Epithelial cell of proximal tubule (primary cell): ENCODE measurements at places on chromosomes 11 and 22.

GRCh38 chr11:105673089-105673488, 63.2 kb downstream of the GRIA4 start:
- DNase-seq, result no peak

DNA sequence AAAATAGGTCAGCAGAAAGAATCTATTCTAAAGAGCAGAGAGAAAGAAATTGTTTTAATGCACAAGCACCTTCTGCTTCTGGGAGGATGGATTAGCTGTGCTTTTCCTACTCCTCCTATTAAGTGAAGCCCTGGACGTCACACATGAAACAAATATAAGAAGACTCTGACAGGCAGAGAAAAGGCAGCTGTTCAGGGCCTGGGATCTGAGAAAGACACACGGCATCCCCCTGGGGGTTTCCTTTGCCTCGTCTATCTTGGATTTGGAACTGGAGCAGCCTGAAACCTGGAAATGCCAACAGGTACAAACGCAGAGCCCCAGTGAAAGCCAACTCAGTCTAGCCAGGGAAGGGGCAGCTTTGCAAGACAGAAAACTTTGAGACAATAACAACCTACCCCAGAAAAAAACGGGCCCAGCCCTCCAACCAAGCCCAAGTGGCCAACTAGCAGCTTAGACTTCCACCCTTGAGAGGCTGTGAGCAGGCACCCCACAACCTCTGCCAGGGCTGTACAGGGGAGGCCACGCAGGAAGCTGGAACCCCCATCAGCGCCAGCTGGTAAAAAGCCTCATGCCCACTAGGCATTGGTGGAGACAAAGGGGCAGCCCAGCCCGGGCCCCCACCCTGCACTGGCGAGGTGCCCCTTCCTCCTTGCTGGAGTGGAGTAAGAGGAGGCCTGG, 7.3 kb downstream of the CERK start:
- no peak for DNase-seq

GRCh38 chr11:125091247-125091876, 20.1 kb downstream of the TMEM218 start:
- DNase-seq, result peak; percentile 52

DNA sequence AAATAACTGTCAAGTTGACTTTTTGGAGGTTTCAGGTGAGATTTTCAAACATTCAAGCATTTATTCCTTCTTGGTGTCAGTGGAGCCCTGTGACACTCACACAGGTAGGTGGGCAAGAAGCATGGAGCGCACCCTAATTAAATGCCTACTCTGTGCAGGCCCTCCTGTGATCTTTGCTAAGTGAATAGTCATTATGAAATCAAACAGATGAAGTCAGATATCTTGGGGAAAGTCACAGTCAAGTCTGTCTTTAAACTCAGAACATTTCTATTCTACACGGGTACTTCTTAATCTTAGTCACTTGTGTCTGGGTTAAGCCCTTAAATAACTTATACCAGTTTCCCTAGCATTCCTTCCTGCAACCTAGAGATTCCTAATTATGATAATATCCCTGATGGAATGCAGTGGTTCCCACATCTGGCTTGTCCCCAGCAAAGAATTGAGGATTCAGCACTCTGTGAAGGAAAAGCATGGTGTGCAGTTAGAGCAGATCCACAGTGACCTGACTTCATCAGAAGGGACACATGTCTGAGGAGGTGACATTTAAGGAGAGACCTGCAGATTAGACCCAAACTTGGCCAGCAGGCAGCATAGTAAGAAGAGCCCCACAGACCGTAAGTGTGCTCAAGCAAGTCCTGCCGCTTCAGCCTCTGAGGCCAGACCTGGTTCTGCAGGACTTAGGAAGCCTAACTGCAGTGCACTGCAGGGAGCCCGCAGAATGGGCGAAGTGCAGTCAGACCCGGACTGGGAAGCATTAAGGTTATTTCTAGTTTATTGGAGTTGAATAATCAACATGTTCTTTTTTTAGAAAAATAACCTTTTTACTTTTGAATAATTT, 85.3 kb upstream of the GAL start:
- no peak for DNase-seq

- DNase-seq, result no peak
These were observed 22.3 kb upstream of the KCNJ11 start for GRCh38 chr11:17410606-17411379.

GRCh38 chr11:44726283-44727113, at the start of gene TSPAN18:
TSPAN18 (plus strand) TSS chr11:44726962; CDS start chr11:44906417, 179,455 bp downstream.
- no peak for DNase-seq
